ENCODE measurements at places on chromosomes 2 and 18.

GRCh38 chr2:237649541-237650454 is 22.4 kb downstream of the LRRFIP1 start:
- no peak for DNase-seq

- DNase-seq, result no peak
Measured at GRCh38 chr18:70216788-70217187, 11.3 kb upstream of the RTTN start.

- DNase-seq, result no peak
Measured at GRCh38 chr2:54924121-54924520, 126.1 kb downstream of the RTN4 start.

DNA sequence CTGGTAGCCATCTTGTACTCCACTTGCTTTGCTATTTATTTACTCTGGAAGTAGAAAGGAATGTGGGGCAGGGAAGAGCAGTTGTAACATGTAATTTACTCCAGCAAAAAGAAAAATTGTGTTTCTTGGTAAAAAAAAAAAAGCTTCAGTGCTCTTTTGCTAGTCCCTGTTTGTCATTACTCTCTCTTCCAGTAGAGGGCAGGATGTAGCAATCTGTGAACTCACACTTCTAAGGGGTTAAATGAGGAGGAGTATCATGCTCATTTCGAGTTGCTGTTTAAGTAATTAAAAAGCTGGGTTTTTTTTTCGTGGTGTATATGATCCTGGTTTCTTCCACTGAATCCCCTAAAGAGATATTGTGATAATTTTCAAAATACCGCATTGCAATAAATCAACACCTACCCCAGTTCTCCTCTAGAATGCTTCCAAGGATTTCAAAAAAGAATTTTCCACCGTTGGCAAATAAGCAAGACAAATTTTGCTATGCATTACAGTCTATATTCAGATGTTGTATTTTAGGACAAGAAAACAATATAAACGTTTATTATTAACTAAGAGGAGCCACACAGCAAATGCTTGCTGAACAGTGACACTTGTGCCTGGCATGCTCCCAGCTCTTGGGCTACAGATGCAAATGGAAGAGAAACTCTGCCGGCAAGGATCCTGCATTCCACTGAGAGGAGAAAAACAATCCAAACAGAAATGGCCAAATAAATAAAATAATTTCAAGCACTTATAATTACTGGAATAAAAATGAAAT is 261.6 kb downstream of the ASXL3 start:
- DNase-seq, result no peak

DNA sequence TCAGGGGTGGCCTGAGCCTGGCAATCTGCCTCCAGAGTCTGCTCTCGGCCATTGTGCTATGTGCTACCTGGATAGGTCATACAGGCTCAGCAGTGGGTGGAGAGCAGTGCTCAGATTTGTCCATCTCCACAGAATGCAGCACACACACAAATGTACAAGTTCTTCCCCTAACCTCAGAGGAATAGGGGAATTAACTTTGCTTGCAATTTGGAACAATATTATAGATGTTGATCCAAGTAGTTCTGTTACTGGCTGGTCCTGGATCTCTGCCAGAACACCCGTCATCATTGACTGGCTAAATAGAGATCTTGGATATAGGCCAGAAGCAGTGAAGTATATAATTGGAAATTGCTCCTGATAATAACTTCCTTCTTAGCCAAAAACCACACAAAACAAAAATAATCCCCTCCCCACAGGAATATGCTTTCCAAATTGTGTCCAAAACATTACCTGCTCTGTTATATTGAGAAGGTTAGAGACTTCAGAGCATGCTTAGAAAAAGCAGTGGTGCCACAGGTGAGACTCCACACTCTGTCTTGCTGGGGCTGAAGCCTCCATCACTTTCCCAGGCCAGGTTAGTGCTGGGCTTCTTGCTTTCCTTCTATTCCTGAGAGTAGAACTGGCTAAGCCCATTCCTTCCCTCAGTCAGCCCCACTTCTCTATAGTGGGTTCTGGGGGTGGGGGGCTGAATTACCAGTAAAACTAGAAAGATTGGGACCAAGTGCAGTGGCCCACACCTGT is 38.8 kb downstream of the NCAPH start:
- no peak for DNase-seq

DNA sequence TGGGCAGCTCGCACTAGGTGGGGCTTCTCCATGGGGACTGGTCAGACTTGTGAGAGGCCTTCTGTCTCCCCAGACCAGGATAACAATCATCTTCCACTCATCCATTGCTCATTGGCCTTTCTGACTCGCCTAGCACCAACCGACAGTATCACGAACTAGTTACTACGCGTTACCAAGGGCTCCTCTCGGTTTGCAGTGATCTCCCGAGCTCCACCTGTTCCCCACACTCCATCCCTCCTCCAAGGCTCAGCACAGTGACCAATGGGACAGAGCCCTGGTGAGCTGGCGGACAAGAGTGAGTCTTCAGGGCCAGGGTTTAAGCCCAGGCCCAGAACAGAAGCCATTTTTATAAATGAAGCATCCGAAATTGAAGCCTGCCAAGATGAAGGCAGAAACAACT is 42.8 kb upstream of the SMAD7 start:
- no peak for DNase-seq

DNA sequence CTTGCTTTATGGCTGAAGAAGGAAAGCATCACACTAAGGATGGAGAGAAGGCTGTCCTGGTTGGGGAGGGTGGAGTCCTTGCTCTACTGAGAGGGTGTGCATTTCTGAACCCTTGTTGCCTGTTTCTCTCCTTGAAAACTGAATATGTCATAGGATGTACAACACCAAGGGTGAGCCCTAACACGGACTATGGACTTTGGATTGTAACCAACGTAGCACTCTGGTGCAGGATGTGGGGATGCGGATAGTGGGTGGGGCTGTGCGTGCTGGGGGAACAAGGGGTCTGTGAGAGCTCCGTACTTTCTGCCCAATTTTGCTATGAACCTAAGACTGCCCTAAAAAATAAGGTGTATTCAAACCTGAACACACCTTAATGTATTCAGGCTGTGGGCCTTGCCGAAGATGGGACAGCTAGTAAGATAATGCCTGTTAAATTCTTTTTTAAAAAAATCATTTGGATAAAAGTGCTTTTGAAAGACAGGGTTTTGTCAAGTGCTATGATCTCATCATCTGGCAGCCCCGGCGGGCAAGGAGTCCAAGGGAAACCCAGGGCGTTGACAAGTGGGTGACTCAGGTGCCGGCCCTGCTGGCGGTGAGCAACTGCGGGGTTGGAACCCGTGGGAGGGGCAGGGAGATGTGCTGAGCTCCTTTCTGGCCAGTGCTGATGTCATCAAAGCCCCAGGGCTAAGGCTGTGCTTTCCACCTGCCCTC is 54.0 kb downstream of the GATA6 start:
- no peak for DNase-seq
